ENCODE measurements at places on chromosomes 7 and 10.
A peak's percentile ranks its signal among the peaks of the same experiment; 100 is the strongest.

DNA sequence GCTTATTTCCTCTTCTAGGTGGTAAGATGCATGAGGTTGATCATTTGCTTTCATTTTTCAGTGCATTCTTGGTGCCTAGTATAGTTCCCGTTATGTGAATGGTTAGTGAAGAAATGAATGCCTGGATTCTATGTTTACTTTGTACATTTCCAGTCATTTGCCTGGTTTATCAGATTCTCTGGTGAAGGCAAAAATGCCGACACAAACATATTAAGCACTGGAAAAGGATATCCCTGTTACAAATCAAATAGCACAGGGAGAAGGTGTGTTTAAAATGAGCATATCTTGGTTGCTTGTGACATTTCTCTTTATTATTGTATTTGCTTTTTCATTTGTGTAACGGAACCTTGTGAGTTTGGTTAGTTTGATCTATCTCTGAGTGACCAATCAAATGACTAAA lies 211.3 kb downstream of the MBL2 start:
- ATAC-seq, result no peak

GRCh38 chr7:83468251-83468739 lies 180.6 kb downstream of the SEMA3E start:
- peak; percentile 97 for ATAC-seq

DNA sequence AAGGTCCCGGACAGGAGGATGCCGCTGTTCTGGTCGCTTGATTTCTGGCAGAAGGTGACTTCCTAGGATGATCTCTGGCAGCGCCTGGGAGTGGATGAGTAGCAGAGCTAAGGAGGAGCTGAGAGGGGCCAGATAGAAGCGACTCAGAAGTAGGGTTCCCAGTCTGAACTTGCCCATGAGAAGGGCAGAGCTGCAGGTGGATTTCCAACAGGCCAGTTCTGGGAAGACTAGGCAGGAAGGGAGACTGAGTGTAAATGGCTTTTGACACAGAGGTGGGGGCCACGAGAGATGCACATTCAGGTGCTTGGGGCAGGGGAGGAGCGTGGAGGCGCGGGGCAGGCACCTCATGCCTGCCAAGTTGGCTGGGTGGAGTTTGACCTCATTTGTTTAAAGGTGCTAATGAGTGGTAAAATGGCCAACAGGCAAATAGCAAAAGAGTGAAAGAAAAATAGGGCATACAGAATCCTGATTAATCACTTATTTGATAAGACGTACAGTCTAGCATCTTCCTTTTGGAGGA lies 58.8 kb downstream of the SHH start:
- ATAC-seq, result no peak

DNA sequence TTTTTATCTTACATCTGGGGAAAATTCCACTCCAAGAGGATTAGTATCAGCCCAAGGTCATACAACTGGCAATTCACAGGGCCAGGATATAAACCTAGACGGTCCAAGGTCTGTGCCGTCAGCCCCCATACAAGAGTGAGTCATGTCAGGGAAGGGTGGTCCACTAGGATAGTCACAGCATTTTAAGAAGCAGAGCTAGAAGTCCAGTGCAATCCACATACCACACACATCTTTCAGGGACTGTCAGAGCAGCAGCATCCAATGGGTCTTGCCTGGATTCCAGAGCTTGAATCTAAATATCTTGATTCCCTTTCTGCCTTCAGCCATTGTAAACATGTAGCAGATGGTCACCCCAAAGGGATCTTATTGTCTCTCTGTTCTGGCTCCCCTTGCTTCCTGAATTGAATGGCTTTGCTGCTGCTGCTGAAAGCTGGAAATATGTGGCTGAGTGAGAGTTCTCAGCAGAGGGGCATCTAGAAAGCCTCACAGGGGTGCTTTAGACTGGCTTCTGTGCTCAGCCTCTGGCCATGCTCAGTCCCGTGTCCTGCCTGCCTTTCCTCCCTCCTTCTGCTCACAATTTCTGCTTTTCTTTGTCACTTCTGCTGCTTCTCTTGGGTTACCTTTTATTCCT lies 9.9 kb upstream of the OR6V1 start:
- ATAC-seq, result peak; percentile 53

GRCh38 chr10:7577176-7577575 lies 89.6 kb downstream of the ITIH5 start:
- no peak for ATAC-seq

DNA sequence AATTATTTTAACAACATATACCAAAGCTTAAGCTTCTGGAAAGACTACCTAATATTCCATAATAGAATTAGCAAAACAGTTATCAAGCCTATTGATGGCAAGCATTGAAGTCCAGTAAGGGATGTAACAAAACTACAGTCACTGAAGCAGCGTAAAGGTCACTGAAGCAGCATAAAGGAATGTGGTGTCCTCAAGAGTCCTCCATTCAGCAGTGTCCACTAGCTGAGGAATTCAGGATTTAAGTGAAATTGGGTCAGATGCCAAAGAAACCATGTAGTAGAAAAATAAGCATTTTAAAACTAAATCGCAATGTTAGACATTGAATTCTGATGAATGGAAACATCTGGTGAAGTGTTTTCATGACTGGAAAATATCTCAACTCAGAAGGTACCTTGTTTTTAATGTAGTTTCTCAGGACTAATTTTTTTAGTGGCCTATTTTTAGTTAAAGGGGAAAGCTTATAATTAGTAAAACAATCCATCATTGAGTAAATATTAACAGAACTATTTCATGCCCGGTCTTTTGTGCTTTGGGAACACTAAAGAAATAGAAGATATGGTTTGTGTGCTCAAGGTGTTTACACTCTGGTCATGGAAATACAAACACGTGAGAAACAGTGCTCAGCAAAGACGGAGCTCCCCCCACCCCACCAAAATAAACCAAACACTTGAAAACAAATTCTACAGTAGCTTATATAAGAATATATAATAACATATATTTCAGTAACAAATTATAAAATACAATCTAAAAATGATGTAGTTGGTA lies 121.4 kb downstream of the CDK14 start:
- ATAC-seq, result peak; percentile 42

- peak; percentile 13 for ATAC-seq
These were observed 15.4 kb downstream of the TAS2R41 start for GRCh38 chr7:143492799-143493739.

DNA sequence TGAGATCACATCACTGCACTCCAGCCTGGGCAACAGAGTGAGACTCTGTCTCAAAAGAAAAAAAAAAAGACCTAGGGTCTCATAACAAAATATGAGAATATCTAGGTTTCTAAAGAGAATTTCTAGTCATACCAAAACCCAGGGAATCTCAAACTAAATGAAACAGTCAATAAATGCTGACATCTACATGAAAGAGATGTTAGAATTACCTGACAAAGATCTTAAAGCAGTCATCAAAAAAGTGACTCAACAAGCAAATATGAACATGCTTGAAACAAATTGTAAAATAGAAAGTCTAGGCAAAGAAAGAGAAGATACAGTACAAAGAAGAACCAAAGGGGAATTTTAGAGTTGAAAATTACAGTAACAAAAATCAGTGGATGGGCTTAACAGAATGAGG lies 26.9 kb upstream of the RET start:
- no peak for ATAC-seq

DNA sequence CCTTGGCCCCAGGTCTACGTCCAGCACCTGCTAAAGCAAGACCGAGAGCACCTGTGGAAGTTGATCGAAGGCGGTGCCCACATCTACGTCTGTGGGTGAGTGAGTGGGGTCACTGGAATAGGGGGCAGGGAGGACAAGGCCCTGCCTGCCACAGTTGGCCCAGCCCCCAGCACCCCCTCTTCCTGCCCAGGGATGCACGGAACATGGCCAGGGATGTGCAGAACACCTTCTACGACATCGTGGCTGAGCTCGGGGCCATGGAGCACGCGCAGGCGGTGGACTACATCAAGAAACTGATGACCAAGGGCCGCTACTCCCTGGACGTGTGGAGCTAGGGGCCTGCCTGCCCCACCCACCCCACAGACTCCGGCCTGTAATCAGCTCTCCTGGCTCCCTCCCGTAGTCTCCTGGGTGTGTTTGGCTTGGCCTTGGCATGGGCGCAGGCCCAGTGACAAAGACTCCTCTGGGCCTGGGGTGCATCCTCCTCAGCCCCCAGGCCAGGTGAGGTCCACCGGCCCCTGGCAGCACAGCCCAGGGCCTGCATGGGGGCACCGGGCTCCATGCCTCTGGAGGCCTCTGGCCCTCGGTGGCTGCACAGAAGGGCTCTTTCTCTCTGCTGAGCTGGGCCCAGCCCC lies 8.1 kb downstream of the TMEM120A start:
- ATAC-seq, result no peak

GRCh38 chr7:92456236-92456635 lies 9.0 kb downstream of the GATAD1 start:
- ATAC-seq, result no peak

DNA sequence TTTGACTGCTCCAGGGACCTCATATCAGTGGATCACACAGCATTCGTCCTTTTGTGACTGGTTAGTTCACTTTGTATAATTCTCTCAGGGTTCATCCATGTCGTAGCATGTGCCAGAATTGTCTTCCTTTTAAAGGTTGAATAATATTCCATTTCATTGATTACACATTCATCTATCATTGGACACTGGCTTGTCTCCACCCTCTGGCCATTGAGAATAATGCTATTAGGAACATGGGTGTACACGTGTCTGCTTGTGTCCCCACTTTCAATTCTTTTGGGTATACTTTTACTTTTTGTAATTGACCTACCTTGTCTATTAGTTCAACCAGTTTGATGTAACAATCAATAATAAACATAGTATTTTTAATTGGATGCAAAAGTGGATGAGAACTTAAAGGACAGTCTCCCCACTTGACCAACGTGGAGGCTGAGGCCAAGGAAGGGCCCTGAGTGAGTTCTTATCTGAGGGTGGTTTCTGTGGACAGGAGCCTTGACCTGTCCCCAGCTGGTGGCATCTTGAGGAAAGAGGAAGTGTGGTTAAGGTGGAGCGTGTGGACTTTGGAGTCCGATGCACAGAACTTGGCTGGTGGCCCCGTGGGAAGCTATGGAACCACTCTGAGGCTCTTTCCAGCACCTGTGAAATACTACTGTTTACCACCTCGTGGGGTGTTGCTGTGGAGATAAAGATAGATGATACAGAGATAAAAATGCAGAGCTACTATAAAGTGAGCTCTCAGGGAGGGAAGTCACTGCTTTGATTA lies 16.6 kb downstream of the WDFY4 start:
- ATAC-seq, result no peak

DNA sequence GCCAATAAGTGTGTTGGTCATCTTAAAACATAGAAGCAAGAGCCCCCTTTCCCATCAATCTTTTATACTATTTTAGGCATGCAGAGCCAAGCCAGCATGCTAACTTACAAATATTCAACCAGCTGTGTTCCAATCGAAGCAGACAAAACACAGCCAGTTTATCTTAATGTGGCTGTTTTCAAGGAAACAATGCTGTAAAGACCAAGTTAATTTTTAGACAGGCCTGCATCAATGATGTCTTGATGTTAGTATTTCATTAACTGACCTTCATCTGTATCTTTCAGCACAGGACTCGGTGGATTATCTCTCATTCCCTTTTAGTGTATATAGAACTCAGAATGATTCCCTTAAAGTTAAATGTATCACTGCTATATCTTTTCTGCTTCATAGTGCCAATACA lies 262.0 kb upstream of the ZWINT start:
- ATAC-seq, result no peak

- ATAC-seq, result peak; percentile 90
These were observed 93.0 kb upstream of the SLC25A13 start for GRCh38 chr7:96414931-96415292.

DNA sequence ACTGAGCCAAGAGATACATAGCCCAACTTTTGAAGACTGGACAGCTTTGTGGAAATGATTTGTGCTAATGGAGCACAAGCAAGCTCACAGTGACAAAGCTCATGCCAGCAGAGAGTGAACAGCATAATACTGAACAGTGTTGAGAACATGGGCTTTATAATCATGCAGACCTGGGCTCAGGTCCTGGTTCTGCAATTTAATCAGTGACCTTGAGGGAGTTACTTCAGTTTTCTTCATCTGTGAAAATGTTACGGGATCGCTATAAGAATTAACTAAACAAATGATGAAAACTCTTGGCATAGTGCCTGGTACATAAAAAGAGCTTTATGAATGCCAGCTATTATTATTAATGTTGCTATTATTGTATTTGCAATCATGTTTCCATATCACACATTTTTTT lies 690.5 kb upstream of the LRRN3 start:
- ATAC-seq, result no peak

DNA sequence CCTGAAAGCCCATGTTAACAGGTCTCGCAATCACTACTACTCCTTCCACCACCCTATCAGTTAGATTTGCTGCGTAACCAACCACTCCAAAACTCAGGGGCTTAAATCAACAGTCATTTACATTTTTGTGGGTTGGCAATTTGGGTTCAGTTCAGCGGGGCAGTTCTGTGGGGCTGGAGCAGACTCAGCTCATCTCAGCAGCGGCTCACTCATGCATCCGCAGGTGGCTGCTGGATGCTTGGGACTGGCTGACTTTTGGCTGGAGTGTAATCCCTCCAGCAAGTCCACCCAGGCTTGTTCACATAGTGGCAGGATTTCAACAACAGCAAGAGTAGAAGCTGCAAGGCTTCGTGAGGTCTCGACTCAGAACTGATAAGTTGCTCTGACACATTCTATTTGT lies 79.2 kb downstream of the NEUROD6 start:
- no peak for ATAC-seq

- peak; percentile 91 for ATAC-seq
These were observed at the start of gene FKBP14 for GRCh38 chr7:30026229-30027064. TSS of gene FKBP14 (minus strand) at chr7:30026702. CDS start at chr7:30026508, 194 bp downstream.

GRCh38 chr7:139682136-139683013 lies 95.4 kb downstream of the HIPK2 start:
- peak; percentile 13 for ATAC-seq

DNA sequence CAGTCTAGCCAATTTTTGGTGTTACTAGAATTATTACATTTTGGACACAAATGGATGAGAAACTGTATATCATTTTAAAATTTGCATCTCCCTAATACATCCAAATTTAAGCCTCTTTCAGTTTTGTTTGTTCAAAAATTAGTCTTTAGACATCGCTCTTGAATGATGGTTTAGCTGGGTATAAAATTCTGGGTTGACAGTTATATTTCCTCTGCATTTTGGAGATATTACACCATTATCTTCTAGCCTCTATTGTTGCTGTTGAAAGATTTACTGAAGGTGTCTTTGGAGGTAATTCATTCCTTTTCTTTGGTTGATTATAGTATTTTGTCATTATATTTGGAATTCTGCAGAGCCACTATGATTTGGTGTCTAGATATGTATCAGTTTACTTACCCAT lies 116.5 kb downstream of the COL26A1 start:
- ATAC-seq, result no peak

- no peak for ATAC-seq
These were observed 81.3 kb downstream of the NAMPT start for GRCh38 chr7:106203473-106203872.

DNA sequence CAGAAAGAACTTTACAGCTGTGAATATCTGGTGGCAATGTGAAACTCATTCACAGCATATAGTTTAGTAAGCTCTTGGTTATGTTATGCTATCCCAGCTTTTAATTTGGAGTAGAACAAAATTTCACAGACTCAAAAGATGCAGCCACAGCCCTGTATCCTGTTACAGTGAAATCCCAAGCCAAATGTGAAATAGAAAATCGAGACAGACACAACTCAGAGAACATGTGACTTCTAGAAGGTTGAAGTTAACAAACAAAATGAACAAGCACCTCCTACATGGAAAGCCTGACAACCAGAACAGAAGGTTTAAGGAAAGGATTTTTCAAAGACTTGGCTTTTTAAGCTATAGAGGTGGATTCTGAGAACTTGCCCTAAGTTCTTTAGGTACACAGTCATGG lies 39.6 kb downstream of the JAZF1 start:
- no peak for ATAC-seq

Measured in SK-N-SH treated with all-trans-retinoic acid at 6 μM for 48 hours (cell line).